ENCODE measurements at places on chromosomes 5 and 9.

GRCh38 chr5:78809444-78809843 lies 160.9 kb upstream of the LHFPL2 start:
- DNase-seq, result no peak

GRCh38 chr9:96116275-96117064 lies 185.5 kb downstream of the HSD17B3 start:
- DNase-seq, result no peak

DNA sequence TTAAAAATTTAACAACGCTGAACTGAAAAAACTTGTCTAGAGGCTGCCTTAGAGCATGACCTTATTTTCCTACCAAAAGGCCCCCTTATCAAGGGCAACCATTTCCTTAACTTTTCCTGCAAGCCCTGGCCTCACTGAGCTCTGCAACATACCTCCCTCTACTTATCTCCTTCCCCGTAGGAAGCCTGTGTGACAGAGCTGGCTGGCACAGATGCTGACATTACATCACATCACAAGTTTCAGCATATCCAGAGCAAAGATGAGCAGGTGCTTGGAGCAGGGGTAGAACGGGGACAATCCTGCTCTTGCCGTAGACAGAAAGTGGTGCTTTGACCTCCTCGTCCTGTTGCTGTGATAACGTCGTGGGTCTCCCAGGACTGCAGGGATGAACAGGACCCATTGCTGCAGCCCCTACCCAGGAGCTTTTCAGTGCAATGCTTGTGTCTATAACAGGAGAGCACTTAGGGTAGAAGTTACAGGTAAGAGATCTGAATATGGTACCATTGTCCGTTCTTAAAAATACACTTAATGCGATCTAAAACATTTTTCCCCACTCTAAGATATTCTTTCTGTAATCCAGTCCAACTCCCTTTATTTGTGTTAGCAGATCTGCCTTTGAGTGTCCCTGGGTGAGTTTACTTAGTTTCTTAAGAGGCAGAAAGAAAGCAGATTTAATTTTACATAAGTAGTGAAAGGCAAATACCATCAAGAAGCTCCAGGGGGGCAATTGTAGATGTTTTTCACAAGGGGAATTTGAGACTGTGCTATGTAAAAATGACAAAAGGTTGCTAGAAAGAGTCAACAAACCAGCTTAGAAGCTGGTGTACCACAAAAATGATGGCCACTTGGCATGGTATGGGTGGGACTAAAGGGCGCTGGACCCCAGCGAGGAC lies 101.9 kb upstream of the EFNA5 start:
- no peak for DNase-seq

DNA sequence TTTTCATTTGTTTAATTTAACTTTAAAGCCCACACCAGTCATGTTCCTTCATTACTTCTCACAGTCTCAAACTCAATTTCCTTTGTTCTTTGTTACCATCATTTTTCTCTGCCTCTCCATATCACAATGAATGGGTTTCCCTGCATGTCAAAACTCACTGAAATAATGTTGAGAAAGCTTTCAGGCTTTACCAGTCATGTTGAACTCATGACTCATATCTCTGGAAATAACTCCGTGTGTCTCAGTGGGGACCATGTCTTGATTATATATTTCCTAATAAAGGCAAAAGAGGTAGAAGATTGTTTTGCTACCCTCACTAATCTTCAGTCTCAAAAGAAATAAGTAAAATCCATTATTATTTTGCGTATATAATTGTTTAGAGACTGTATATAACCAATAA lies 231.2 kb downstream of the CHSY3 start:
- DNase-seq, result no peak

DNA sequence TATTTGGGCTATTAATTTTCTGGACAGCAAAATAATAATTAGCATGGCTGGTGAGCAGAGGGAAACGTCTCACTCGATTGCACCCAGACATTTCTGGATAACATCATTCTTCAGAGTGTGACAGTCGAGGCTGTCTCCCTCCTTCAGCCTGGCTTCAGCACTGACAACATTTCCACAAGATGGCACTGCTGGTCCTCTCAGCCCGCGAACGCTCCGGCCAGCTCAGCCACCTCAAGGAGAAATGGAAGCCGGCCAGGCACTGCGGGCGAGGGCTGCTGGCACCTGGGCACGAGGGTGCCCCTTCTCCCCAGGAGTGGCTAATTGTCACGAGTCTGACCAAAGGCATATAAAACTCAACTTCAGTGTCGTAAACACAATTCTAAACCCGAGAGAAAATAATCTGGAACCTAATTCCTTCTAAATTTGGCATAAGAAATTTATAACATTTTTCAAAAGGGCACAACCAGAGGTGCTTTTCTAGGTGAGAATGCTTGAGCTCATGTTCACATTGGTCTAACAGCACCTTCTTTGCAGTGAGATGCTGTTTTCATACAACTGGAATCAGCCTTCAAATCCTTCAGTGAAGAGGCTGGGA lies 65.9 kb downstream of the DAP start:
- peak; percentile 88 for DNase-seq

GRCh38 chr9:89048616-89049015 lies 57.3 kb downstream of the S1PR3 start:
- no peak for DNase-seq

Measured in islet precursor cell (in vitro differentiated cells).